Esophagus mucosa (tissue), 1 donor: ENCODE measurements at places on chromosomes 12 and 14. TPM values are rescaled to one million over a fixed set of nuclear protein-coding genes. Genes with fewer than 3 reads are reported as not detected.

GRCh38 chr12:7210642-7211151, 21.2 kb downstream of the PEX5 start:
- no peak for ATAC-seq

- ATAC-seq, result no peak
Observed at GRCh38 chr12:121534495-121535148, 46.2 kb downstream of the KDM2B start.

GRCh38 chr14:45526715-45527549, 273.9 kb upstream of the MIS18BP1 start:
- ATAC-seq, result peak; percentile 60

EML5 gene
- total RNA-seq, result 1.4 TPM

DNA sequence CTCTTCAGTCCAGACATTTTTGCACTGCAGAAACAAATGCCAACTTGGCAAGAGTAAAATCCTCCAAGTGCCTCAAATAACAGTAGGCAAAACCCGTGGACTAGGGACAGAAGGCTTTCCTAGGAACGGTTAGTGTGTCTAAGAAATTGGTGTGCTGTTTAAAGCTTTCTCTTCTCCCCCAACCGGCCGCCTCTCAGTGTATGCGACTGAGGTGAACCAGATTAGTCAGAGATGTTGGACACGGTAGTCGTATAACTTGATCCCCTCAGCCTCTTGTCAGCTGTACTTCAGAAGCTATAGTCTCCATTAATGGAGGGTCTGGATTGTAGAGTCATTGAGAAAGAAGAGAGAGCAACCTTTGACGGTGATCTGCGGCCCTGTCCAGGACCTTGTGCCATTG, 21.7 kb downstream of the PPFIBP1 start:
- no peak for ATAC-seq

DNA sequence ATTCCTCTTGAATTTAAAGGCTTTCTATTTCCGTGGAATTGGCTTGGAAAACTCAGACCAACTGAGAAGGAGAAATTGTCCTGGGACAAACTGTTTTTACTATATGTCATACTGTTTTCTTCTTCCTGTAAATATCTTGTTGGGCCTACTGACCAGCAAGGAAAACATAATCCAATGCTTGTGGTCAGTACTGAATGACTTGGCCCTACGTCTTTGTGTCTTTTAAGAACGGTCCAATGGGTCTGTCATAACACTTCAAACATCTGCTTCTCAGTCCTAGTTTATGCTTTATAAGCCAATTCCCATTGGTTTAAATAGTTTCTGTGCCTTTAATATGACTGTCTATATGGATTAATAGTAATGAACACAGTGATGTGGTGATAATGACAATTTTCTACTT, 248.5 kb upstream of the DDHD1 start:
- ATAC-seq, result no peak

- ATAC-seq, result no peak
Observed at GRCh38 chr12:39617887-39618286, 1.7 kb downstream of the ABCD2 start.

GRCh38 chr12:112627851-112628250, 163.7 kb upstream of the RPH3A start:
- ATAC-seq, result no peak

MTHFD1 gene
- total RNA-seq, result 76.0 TPM

- ATAC-seq, result peak; percentile 75
Observed at GRCh38 chr14:68935761-68936214, 43.3 kb downstream of the ACTN1 start.

DNA sequence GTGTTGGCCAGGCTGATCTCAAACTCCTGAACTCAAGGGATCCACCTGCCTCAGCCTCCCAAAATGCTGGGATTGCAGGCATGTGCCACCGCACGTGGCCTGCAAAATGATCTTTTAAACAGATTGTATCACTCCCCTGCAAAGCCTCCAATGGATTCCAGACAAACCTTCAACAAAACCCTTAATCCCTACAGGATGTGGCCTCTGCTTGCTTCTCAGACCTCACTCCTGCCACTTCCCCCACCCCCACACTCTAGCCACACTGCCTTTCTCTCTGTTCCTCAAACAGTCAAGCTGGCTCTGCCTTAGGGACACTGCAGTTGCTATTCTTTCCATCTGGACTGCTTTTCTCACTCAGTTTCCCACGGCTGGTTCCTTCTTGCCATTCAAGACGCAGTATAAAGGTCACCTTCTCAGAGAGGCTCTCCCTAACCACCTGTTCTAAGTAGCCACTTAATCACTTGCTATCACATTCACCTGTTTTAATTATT, 47.3 kb upstream of the TMED10 start:
- no peak for ATAC-seq

ASCL1 gene
- total RNA-seq, result not detected

- ATAC-seq, result no peak
Observed at GRCh38 chr14:40139657-40140056, 707.4 kb upstream of the FBXO33 start.

DNA sequence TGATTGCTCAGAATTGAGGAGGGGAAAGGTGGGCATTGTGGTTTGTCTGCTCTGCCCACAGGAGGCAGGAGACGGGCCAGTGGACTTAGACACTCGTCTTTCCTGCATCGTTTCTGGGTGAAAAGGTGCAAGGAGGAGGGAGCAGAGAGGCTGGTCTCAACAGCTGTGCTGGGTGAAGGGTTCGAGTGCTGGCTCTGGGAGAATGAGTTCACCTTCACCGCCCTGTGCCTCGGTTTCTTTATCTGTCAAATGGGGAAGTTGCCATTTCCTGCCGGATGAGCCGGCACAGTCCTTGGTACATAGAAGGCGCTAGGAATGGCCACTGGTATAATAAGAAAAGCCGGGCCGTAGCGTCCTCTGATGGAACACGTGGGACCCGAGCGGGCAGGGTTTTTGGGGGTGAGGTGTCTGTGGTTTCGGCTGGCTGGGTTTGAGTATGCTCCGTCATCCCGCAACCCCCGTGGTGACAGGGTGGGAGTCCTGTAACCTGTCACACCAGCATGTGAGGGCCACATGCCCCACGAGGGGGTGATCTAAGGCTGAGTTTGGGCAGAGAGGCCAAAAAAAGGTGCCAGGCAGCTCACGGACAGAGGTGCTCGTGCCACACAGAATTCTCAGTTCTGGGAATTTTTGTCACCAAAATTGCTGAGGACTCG, 7.3 kb downstream of the BCL7A start:
- ATAC-seq, result no peak

KRT71 gene
- not detected for total RNA-seq

DNA sequence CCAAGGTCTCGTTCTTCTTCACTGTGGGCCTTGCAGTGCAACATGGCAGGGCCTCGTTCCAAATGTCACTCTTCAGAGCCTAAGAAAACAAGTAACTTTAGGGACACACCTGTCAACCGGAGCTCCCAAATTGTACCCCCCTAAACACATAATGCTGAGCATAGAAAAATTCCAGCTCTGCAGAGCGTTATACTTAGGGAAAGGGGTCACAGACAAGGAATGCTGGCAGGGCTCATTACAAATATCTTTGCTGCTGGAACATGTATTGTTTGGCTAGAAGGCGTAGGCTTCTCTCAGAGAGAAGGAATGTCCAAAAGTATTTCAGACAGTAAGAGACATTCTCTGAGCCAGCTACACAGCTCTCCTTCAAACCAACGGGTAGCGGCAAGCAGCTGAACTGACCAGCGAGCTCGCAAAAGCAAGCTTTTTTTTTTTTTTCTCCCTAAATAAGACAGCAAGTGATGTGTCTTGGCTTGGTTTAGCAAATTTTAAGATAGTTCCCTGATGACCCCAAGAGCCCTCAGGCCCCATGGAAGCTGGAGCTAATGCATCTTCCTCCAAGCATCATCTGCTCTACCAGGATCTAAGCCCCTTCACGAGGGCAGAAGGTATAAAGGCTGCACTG, 24.5 kb downstream of the SSH1 start:
- ATAC-seq, result peak; percentile 45

GRCh38 chr12:112375105-112375504, 7.1 kb downstream of the HECTD4 start:
- ATAC-seq, result peak; percentile 76

GLT1D1 gene
- total RNA-seq, result 0.64 TPM

GRCh38 chr12:95790917-95791849, 619 bp upstream of the NTN4 start:
- peak; percentile 17 for ATAC-seq

GRCh38 chr12:115962216-115962615, 315.3 kb downstream of the MED13L start:
- ATAC-seq, result no peak

DNA sequence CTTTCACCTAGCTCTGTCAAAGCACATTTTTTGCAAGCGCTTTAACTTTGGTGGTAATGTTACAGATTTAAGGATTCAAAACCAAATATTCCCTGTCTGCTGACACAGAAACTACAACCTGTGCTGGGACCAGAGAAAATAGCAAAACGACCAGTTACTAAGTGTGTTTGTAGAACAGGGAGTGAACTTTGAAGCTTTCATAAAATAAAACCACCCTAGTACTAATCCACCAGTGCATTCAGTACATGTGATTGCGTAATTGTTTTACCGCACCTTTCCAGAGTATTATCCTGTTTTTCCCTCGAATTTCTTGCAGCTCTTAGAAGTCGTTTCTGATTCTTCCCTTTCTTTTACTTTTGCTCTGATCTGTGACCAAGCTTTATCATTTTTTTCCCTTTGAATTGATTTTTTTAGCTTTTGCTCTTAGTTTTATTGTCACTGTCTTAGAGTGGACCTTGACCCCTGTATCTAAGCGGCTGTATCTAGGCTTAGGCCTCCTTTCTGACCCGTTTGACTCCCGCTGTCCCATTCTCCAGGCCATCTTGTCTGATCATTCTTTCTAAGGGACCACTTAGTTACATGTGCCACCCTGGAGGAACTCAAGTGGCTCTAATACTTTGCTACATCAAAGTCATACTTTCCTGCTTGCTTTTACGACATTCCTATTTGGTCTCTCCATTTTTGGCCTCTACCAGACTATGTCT, 429.4 kb downstream of the PCNX1 start:
- ATAC-seq, result peak; percentile 84

DNA sequence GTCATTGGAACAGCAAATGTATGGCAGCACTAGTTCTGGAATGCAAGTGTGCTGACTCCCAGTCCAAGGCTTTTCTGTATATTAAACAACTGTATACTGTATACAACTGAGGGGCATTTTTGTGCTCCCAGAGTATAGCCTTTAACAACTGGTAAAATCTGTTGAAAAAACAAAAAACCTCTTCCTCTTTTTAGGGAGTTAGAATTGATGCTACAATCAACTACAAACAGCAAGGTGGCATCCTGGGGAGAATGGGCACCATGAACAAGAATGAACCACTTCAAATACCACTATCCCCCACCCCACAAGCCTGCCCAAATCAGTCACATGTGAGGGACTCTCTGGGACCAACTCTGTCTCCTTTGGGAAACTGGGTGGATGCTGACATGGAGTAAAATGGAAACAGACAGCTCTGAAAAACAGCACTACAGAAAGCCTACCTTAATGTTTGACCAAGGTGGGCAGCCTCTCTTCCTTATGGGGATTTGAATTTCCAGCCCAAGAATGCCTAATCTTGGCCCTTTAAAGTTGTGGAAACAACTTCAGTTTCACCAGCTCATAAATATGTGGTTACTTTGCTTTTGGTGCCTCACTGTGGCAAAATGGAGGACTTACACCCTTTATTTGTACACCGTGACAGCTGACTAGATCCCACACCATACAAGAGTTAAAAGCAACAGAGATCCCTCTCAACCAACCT, 7.5 kb downstream of the VTI1B start:
- peak; percentile 71 for ATAC-seq

DNA sequence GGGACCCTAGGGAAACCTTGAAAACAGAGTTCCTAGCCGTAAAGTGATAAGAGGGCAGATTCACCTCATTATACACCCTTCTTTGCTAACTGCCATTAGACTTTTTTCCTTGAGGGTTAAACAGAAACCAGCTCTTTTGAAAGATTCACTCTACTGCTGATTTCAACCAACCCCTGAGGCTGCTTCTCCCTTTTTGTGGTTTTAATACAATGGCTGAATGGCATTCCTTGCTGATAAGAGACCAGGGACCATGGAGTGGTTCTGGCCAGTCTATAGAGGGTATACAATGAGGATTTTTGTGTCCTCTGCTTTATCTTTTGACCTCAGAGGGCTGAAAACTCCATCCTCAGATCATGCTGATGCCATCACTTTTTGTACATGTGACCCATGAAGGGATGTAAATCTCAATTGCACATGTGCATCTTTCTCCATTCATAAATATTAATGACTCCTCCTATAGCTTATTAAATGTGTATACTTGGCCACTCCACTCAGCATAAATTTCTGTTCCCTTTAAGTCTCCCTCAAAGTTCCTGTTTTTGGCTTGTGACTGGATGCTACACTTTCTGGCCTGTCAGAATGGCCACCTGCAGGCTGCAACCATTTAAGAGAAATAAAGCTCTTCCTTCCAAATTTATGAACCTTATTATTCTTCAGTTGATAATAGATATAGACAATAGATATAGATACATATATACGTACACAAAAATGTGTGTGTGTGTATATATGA, 233.8 kb upstream of the SEL1L start:
- ATAC-seq, result no peak

DNA sequence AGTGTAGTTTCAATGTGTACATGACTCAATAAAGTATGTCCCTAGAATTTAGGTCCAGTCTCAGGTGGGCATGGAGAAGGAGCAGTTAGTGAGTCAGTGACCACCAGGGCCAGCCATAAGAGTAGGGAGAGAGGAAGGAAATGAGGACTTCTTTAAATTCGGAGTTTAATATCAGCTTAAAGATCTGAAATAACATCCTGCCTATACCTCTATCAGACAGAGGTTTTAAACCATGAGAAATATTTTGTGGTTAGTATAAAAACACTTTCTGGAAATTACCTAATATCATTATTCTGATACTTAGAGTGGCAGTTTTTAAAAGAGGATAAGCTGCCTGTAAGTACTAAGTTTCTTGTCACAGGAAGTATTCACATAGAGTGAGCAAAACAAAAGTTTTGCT, 61.7 kb upstream of the ST8SIA1 start:
- no peak for ATAC-seq

- peak; percentile 77 for ATAC-seq
Observed at GRCh38 chr12:65637774-65638173, 186.5 kb upstream of the HMGA2 start.

PSMA3 gene
- total RNA-seq, result 142 TPM

- ATAC-seq, result peak; percentile 66
Observed at GRCh38 chr14:23942587-23942986, 11.0 kb upstream of the DHRS4 start.

GRCh38 chr14:102975662-102976061, 53.2 kb downstream of the AMN start:
- no peak for ATAC-seq

VWF gene
- 53.7 TPM for total RNA-seq

- no peak for ATAC-seq
Observed at GRCh38 chr12:92493816-92494215, 209.0 kb upstream of the PLEKHG7 start.

A2M gene
- 86.9 TPM for total RNA-seq
